ENCODE measurements at places on chromosomes 12 and 14.

DNA sequence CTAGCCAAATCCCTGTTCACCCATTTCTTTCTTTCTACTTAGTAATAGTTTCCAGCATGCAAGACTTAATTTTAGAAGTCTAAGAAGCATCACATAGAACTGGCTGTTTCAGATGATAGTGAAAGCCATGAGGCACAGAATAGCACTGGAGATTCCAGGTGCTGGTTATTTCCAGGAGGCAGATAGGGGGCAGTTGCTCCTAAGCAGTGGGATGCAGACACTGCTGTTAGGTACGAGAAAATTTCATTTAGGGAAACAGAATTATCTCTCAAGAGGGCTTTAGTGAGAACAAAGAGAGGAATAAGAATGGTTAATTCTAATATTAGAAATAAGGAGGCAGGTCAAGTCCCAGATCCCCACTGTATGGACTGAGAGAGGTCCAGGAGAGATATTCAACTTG, 3.6 kb upstream of the MDGA2 start:
- no peak for DNase-seq

DNA sequence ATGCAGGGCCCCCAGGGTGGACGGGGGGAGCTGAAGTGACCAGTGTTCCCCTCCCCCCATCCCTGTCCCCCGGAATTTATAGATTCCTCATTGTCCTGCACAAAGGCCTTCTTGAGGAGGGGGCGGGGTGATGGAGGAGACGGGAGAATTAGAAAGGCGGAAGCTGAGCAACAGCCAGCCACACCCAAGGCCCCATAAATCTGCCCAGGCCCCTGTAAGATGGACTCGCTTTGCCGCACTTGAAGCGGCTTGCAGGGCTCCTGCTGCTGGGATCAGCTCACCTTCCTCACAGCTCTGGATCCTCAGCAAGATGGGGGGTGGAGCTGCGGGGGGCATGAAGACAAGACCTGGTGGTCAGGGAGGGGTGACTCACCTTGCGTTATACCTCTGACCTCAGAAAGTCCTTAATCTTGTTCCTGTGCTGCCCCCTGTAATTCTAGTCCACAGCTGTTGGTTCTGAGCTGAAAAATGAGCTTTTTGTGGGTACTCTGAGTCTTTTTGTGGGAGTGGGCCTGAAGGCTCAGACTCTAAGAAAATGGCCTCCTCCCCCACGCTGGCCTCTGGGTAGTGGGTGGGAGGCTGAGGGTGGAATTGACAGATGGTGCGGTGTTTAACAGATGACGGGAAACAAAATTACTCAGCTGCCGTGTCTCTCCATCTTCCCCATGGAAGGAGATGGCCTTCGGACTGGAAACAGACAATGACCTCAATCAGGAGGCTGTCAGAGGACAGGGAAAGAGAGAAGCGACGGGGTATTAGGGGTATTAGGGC, 15.8 kb upstream of the ANKRD33 start:
- no peak for DNase-seq

DNA sequence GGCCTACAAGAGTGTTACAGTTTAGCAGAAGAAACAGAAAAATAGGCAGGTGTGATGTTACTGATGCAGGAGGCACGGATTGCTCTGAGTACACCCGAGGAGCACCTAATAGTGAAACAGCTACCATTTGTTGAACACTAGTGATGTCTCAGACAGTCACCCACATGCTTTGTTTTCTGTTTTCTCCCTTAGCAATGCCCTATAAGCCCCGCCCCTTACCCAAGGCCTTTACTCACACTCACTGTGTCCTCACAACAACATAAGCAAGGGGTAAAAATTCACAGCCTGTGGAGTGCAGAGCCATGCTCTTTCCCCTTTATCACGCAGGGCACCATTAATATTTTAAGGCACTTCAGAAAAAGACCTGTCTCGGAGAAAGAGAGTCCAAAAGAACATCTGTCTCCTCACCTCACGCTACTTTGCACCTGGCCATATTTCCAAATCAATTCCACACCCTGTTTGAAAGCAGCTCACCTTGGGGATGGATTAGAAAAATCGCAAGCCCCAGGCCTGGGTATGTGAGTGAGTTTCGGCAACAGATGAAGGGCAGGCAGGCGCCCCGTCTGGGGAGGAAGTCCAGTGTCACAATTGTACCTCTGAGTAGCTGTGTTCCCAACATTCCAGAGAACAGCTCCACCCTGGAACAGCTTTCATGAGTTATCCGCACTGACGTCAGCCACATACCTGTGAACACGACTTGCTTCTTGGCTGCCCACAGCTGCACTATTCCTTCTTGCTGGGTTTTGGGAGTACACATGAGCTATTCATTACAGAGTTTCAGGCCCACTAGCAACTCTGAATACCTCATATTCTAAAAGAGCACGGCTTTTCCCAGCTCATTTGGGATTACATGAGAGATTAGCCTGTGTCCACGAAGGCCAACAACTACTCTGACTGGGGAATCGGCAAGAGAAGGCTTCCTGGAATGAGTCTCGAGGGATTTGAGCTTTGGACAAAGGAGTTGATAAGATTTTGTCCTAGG, 26.0 kb downstream of the MAPK1IP1L start:
- no peak for DNase-seq

GRCh38 chr12:12903642-12904609, 12.6 kb downstream of the GPRC5A start:
- no peak for DNase-seq

GRCh38 chr14:90546767-90547166, 149.9 kb downstream of the CALM1 start:
- no peak for DNase-seq

- no peak for DNase-seq
These were observed 43.8 kb upstream of the DACT1 start for GRCh38 chr14:58593977-58594376.

GRCh38 chr12:130704606-130705005, 11.5 kb downstream of the RIMBP2 start:
- DNase-seq = no peak

DNA sequence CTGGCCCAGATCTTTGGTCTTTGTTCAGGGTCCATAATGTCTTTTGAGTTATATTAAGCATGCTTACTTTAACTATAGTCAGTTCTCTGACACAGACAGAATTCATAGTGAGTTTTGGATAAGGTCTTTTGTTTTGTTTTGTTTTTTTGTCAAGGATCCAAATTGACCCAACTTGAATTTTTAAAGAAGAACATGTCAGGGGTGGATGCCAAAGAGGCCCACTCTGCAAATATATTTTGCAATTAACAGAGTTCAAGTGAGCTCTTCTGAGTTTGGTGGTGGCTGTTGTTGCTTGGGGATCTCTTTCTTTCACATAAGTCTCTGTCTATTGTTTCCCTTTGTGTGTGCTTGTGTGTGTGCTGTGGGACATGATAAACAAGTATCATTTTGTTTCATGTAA, 34.4 kb upstream of the PMCH start:
- DNase-seq = no peak

DNA sequence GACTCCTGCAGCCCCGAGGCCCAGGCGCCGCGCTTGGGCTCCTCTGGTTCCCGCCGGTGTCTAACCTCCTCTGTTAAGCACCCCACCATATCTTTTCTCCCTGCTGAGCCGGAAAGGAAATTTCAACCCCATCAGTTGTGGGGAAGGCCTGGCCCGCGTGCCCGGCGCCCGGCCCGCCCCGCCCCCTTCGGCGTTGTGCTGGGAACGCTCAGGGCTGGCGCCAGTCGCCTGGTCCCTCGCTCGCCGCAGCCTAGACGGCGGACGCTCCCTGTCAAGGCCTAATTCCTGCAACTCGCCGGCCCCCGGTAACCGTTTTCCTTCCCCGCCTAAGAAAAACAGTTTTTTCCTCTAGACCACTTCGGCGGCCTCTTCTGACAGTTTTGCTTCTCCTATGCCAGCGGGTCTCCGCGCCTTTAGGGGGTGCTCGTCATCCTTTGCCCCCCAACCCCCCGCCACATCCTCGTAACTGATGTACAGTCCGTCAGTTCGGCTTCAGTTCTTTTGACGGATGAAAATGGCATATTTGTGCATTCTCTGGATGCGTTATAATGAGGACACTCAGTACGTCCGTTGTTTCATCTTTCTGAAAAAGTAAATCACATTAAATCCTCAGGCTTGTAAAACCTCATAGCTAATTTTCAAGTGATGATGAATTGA, 506 bp upstream of the NAP1L1 start:
- DNase-seq = peak; percentile 87

- no peak for DNase-seq
These were observed 2.3 kb downstream of the COCH start for GRCh38 chr14:30876692-30877091.

DNA sequence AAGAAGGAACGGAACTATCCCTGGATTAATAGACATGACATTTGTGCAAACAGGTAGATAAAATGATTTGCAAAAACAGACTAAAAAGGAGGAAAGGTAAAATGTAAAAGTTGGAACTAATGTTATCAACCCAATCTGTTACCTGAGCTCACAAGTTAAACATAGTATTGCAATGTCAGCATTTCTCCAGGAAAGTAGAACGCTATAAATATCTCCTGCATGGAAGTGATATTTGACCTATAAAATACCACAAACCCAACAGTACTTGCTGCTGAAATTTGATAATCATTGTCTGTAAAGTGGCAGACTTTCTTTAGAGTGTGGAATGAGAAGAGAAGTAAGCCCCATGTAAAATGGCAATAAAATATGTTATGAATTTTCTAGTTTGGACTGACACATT, 1435.7 kb downstream of the LRFN5 start:
- no peak for DNase-seq
